ENCODE measurements at places on chromosomes 6 and 20. TPM values are rescaled to one million over a fixed set of nuclear protein-coding genes. Genes with fewer than 3 reads are reported as not detected.
A peak's percentile ranks its signal among the peaks of the same experiment; 100 is the strongest.

- DNase-seq: no peak
Observed at GRCh38 chr6:148887181-148887580, 140.4 kb downstream of the UST start.

DNA sequence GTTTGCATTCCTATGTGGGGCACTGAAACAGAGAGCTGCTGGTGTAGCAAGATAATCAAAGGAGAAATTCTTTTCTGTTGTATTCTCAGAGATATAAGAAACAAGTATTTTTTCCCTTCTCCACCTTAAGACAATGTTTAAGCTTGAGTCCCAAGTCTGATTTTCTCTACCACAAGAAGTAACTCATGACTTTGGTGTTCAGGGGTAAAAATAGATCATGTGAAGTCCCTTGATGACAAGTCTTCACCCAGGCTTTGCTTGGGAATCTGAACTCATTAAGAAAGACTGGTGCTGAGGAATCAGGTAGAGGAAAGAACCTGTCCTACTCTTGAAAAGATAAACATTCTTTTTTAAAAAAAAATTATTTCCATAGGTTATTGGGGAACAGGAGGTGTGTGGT lies 205.6 kb downstream of the ALDH8A1 start:
- DNase-seq: no peak

DNA sequence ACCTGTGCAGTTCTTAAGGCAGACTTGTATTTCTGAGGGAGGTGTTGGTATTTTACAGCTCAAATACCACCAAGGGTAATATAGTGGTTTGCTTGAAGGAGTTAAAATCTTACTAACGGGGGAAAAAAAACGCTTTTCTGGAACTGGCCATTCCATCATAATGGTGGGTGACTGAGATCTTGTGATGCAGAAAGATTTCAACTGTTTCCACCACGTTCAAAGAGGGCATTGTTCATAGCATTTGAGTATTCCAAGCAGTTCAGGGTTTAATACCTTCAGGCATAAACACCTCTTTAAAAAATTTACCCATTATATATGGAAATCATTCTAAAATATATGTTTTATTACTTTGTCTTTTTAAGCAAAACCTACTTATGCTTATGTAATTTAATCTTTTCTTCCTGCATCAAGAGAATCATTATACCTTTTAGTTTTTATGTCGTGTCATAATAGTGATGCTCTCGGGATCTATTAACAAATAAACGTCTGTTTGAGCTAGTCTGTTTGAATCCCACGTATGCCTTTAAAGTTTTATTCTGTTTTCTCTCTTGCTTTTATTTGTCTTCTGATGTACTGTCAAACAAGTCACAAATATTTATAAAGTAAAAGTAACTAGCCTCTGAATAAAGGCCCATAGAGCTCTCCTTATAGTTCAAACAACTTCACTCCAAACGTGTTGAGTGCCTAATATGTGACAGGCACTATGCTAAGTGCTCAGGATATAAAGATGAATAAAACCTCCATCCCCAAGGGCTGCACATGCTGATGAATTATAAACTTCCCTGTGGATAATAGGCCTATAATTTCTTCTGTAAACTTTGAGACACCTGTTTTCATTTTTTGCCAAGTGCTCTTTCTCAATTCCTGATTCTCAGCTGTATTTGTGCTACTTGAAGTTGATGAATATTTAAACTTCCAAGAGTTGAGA lies 298.8 kb upstream of the FERMT1 start:
- DNase-seq: no peak

Gene RAB44
- under 0.01 TPM for total RNA-seq

GRCh38 chr6:163284151-163284550 lies 130.4 kb upstream of the QKI start:
- DNase-seq: peak; percentile 60

Gene NNAT
- 0.13 TPM for total RNA-seq

GRCh38 chr20:6519556-6519955 lies 247.9 kb upstream of the BMP2 start:
- no peak for DNase-seq

DNA sequence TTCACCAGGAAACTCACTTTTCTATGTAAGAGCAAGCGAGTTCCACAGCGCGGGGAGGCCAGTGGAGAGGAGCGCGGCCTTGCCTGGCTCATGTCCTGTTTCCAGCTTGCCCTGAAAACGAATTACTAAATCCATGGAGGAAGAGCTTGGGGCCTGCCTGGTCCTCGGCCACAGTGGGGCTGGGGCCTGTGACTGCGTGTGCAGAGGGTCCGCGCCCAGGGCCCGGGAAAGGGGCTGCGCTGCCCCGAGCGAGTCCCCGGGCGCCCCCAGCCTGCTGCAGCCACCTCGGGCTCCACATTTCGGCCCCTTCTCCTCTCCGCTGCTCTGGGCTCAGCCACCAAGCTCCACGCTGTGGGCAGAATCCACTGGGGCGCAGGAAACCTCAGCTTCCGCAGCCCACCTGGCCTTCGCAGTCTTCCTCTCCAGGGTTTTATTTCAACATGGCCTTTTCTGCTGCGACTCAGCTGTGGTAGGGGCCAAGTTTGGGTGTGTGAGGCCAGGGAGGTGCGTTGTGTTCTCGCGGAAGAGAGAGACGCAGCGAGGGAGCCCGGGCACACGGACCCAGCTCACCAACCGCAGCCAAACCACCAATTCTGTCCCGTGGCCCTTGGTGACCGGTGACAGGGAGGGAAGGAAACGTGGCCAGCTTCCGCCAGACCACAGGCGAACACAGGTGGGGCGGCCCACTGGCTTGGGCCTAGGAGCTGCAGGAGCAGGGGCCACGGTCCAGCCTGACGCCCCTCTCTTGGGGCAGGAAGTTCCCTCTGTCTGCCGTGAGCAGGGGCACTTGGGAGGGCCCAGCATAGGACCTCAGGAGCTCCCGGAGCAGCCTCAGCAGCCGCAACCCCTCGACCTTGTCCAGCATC lies 211.4 kb downstream of the ERMARD start:
- no peak for DNase-seq

- no peak for DNase-seq
Observed at GRCh38 chr6:169854083-169854725, 102.8 kb downstream of the ERMARD start.

Gene JPH2
- 0.13 TPM for total RNA-seq

DNA sequence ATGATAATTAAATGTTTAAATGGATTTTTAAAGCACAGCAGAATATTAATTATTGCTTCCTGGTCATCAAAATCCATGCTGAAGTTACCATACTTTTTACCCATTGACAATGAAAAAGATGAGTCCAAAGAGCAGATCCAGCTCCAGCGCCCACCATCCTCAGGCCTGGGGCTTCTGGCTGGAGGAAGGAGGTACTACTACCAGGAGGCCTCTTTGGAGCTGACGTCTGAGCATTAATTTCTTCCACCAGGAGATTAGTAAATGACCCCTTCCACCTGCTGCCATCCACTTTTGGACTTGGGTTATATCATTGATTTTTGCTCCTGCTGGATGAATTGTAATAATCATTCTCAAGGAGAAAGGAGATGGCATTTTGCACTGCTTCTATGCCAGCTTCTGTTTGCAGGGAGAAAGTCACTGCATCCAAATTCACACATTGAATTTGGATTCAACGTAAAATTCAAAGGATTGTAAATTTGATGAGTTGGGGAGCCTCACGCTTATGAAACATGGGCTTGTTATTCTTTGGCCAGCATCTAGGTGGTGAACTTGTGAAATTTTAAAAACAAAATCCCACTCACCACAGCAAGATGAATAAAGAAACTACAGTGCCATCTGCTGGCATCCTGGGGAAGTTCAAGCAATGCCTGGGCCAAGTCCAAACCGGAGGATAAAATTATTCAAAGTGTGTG lies 121.8 kb downstream of the SASH1 start:
- peak; percentile 72 for DNase-seq

Gene ERVFRD-1
- total RNA-seq: under 0.01 TPM

- DNase-seq: peak; percentile 98
Observed at GRCh38 chr6:49556429-49556837, 6.0 kb downstream of the C6orf141 start.

GRCh38 chr6:118504611-118505010 lies 43.5 kb upstream of the PLN start:
- DNase-seq: no peak

- no peak for DNase-seq
Observed at GRCh38 chr20:17617868-17618672, 48.2 kb downstream of the DSTN start.

GRCh38 chr6:19465760-19466159 lies 371.4 kb upstream of the ID4 start:
- DNase-seq: no peak

DNA sequence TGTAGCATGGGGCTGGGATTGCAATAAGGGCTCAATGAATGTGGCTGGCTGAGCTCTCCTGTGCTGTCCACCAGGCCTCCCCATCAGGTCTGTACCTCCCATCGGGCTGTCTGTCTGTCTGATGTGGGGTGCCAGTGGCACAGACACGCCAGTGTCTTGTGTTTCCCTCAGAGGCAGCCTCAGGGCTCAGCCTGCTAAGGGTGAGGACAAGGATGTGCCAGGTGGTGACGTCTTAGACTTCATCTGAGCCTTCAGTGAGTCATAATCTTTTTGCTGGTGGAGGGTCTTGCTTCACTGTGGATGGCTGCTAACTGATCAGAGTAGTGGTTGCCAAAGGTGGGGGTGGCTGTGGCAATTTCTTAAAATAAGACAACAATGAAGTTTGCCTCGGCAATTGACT lies 194.7 kb downstream of the NRN1 start:
- DNase-seq: no peak

Gene ZC2HC1B
- total RNA-seq: not detected

DNA sequence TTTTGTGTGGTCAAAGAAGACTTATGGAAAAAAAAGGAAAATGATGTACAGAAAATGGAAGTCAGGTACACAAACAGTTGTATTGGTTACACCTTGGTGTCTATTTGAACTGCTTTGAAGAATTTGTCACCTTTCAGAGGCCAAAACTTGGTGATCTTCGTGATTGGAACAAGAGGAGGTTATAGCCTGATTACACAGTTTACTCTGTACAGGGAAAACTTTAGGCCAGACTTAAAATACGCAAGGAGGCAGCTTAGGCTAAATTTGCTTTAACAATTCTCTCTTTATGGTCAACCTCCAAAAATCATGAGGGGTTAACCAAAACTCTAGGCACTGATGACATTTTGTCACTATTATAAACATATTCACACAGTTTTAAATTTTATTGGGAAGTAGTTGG lies 353.7 kb downstream of the PRKN start:
- no peak for DNase-seq

DNA sequence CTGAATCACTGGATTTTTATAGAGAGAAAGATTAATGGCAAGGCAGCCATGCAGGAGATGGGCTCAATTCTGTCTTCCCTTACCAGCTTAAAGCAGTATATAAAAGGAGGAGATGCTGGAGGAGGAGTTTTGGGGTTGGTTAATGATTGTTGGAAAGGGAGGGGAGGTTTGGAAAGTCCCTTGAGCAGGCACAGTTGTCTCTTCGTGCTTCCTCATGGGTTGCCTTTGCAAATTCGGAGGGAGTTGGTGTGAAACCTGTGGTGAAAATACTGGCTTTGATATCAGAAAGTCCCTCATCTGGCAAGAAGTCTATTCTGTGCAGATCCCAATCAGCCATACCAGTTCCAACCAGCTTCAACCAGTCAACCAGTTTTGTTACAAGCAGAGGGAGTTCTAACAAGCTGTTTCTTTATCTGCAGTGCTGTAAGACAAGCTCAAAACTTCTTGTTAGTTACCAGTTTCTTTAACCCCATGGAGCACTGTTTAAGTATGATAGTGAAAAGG lies 107.0 kb downstream of the HIVEP1 start:
- no peak for DNase-seq

Gene HTR1E
- not detected for total RNA-seq

Gene OVOL2
- total RNA-seq: not detected

DNA sequence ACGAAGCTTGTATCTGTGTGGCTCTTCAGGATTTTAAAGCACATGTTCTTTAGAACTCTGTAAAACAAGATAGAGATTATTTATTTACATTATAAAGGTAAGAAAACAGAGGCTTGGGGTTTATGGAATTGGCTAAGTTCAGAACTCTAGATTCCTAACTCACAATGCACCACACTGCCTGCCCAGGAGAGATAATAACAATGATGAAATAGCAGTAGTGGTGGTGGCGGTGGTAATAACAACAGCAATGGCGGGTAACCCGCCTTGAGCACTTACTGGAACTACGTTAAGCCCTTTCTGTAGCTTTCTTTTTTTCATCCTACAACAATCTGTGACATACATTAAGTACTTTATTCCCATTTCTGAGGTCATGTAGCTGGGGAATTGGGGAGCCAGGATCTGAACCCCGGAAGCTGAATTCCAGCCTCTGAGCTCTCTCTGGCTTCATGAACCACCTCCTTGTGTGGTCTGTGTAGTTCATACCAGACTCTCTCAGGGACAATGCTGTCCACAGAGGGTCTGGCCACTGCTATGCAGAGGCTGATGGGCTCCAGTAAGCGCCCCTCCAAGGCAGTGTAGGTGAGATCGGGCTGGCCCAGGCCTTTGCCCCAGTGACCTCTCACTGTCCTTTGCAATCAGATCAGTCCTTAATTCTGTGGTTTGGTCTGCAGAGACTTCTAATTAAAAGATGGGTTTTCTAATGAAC lies 260.9 kb downstream of the SLC24A3 start:
- no peak for DNase-seq

DNA sequence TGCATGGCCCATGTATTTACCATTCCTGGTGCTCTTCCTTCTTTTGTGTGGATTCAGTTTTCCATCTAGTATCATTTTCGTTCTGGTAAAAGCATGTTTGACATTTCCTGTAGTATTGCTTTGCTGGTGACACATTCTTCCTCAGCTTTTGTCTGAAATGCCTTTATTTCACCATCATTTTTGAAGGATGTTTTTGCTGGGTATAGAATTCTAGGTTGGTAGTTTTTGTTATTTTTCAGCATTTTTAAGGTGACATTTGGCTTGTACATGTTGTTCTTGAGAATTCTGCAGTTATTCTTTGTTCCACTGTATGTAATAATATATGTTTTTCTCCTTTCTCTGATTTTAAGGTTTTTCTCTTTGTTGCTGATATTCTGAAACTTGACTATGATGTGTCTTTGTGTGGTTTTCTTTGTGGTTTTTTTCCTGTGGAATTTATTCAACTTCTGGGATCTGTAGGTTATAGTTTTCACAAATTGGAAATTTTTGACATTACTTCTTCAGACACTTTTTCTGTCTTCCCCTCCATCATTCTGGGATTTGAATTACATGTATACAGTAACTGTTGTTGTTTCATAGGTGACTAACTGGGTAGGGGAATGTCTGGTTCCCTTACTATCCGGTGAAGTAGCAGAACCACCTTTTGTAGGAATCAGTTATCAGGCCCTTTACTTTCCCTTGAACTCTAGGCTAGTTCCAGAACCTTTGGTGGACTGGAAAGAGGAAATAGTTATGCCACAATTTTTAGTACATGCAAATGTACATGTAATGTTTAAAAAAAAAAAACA lies 30.2 kb downstream of the SNX9 start:
- peak; percentile 33 for DNase-seq

DNA sequence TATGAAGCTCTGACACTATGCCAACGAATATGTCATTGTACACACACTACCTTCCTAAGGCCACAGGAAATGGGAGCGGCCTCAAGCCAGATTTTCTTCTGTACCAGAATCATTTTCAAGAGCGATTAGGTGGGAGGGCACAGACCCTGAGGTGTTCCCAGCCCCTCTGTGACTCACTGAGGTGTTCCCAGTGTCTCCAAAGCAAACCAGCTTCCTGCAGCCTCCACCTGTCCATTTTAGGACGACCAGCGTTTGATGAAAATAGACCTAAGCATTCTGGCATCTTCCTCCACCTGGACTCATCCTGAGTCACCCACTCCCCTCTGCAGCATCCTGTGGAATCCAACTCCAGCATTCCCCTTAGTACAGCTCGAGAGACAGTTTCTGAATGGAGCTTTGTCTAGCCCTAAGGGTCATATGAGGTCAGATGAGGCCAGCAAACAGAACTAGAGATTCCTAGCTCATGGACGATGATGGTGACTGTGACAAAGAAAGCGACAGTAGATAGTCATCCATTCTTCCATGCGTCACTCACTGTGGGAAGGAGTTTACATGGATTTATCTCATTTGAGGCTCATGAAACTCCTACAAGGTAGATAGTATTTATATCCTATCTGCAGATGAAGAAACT lies 203.4 kb downstream of the PTPRT start:
- no peak for DNase-seq
